ENCODE measurements at places on chromosomes 11 and 22.

DNA sequence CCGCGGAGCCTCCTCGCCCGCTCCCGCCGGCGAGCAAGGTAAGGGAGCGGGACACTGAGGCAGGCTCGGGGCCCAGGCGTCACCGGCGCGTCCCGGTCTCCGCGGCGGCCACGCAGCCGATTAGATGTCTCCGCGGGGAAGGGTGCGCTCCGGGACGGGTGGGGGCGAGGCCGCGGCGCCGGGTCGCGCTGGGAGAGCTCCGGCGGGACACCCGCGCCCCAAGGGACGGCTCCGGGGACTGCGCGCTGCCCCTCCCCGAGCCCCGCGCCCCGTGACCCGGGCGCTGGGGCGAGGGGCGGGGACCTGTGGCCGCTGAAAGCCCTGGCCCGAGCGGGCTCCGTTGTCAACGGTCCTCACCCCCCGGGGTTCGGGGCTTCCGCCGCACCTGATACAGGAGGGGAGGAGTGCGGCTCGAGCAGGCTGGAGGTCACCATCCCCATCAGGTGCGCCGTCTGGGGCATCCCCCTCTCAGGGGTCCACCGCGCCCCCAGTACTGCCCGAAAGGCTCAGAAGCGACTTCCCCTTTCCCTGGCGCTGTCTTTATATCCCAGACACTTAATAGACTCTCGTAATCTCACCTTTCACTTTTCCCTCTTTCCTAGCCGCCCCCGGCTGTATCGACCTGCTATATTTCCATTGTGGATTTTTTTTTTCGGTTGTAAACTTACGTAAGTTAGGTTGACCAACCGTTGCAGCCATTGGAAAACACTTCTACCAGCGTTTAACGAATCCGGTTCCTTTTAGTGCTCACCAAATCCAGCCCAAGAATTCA lies 573 bp downstream of the PPFIA1 start:
- no peak for DNase-seq

DNA sequence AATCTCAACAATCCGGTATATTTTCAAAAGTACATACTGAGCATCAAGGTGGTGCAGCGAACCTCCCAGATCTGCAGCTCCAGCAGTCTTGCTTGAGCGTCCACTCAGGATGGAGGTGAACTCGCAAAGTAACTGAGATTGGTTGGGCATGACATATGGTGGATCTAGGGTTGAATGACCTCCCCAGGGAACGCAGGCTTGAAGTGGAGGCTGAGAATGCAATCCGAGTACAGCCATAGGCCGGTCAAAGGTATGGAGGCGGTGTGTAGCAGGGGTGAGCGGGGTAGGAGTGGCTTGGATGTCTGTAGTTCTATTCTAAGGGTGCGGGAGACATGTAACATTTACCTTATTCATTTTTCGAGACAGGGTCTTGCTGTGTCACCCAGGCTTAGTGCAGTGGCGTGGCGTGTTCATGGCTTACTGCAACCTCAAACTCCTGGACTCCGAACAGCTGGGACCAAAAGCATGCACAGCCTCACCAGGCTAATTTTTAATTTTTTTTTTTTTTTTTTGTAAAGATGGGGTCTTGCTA lies 631 bp upstream of the C22orf39 start:
- DNase-seq = no peak

GRCh38 chr22:37571992-37572373 lies 7.9 kb downstream of the LGALS2 start:
- DNase-seq = no peak

DNA sequence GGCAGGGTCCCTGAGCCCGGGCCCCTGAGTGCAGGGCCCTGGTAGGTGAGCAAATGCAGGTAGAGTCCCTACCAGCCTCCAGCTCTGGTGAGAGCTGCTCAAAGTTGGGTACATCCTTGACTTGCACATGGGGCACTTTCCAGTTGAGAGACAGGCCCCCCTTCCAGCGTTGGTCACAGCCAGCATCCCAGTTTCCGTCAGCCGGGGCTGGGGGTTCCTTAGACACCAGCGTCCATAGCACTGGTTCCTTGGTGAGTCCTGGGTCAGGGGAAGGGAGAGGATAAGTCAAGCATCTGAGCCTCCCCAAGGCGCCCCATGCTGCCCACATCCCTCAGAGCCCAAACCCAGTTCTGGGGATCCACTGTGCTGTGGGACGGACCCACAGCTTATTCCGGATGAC lies 5.6 kb downstream of the PNPLA5 start:
- DNase-seq = no peak

DNA sequence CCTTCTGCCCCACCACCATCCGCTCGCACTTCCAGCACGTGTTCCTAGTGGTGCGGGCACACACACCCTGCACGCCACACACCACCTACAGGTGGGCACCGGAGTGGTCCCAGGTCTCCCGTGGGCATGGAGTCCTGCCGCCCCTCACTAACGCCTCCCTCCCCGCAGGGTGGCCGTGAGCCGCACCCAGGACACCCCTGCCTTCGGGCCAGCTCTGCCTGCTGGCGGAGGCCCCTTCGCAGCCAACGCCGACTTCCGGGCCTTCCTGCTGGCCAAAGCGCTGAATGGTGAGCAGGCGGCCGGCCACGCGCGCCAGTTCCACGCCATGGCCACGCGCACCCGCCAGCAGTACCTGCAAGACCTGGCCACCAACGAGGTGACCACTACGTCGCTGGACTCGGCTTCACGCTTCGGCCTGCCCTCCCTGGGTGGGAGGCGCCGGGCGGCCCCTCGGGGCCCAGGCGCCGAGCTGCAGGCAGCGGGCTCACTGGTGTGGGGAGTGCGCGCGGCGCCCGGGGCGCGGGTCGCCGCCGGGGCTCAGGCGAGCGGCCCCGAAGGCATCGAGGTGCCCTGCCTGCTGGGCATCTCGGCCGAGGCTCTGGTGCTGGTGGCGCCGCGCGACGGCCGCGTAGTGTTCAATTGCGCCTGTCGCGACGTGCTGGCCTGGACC lies 8.5 kb downstream of the SIPA1 start:
- no peak for DNase-seq

GRCh38 chr22:31948002-31948401 lies 3.7 kb downstream of the YWHAH start:
- DNase-seq = no peak

DNA sequence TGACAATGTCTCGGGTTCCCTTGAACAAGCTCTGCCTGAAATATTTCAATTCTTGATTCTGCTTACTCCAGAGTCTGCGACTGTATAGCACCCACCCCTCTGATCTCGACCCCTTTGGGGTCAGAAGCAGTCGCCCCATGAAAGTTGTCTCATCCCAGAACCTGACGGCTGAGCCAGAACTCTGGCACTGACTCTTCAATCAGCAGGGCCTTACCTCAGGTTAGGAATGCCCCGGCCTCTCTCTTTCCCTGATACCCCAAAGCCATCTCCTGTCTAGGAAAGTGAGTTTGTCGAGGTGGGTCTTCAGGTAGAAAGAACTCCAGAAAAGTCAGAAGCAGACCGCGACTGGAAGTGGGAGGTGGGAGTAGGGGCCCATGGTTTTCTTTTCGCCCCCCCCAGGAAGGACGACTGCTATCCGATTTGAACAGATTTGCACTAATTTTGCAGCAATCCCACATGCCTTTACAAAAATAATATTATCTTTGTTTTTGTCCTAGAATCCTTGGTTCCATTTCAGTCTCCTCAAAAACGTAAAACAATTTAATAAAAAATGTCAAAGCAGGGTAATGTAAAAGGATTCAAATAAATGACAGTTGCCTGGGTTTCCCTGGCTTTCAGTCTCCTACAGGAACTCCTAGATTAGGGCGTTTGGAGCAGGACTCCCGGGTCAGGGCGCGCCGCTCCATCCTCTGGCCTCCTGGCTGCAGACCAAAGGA lies 898 bp upstream of the ROBO3 start:
- no peak for DNase-seq

DNA sequence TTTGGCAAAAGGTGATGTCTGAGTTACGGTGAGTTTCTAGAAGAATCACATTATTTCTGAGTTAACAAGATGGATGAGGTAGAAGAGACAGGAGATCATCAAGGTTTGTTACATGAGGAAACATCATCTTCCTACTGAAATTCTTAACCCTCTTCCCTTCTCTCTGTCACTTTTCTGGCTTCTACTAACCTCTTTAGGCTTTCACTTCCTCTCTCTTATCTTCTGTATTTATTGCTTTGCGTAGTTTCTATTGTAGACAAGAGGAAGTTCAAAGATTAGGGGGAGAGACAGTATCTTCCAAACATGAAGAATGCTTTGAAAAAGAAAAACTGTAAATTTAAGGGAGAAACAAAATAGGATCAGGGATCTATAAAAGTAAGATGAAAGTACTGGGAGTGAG lies 75.4 kb downstream of the TRPC6 start:
- DNase-seq = no peak

- no peak for DNase-seq
These were observed 74.4 kb upstream of the FGF3 start for GRCh38 chr11:69893631-69894030.

DNA sequence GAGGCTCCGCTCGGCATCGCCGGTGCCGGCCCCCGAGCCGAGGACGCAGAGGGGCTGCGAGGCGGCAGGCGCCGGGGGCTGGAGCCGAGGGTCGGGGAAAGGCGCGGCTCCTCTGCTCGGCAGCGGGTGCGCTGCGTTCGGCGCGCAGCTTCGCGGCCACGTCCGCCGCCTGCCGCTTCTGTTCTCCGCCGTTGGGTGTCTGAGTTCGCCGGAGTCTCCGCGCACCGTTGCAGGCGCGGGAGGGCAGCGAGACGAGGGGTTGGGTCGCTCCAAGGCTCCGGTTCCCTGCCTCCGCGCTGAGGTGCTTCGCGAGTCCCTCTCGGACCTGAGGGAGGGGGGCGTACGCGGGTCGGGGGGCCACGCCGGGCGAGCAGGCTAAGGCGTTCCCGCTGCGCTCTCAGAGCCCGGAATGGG lies 347 bp downstream of the MN1 start:
- no peak for DNase-seq

- no peak for DNase-seq
These were observed 51.6 kb downstream of the RPUSD4 start for GRCh38 chr11:126159719-126160344.

DNA sequence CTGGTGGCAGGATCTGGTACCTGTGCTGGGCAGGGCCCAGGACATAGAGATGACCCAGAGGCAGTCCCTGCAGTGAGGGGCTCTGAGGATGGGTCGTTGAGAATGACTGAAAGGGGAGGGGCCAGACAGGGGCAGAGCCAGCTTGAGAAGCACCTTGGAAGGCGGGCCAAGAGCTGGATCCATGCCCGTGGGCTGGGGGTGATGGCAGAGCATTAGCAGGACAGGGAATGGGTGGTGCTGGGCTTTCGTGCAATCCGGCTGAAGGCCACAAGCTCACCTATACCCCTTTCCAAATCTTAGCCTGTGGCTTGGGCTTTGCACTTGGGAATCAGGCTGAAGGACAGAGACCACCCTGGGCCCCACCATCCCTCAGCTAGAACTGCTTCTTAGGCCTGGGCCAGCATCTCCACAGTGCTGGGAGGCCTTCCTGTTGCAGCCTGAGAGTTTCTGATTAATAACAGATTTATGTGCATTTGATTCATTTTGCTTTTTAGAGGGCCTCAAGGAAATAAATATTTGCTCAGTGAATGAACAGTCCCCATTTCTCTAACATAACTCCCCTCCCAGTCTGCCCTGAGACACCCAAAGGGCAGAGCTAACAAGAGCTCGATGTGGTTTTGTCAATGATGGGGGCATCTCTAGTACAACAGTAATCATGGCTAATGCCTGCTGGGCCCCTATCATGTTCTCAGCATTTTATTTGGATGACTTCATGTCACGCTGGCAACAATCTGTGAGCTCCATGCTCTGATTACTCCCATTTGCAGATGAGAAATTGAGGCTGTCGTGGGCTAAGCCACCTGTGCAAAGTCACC lies 39.3 kb downstream of the RIBC2 start:
- DNase-seq = no peak

GRCh38 chr11:31237819-31238760 lies 131.4 kb downstream of the DCDC1 start:
- DNase-seq = no peak

DNA sequence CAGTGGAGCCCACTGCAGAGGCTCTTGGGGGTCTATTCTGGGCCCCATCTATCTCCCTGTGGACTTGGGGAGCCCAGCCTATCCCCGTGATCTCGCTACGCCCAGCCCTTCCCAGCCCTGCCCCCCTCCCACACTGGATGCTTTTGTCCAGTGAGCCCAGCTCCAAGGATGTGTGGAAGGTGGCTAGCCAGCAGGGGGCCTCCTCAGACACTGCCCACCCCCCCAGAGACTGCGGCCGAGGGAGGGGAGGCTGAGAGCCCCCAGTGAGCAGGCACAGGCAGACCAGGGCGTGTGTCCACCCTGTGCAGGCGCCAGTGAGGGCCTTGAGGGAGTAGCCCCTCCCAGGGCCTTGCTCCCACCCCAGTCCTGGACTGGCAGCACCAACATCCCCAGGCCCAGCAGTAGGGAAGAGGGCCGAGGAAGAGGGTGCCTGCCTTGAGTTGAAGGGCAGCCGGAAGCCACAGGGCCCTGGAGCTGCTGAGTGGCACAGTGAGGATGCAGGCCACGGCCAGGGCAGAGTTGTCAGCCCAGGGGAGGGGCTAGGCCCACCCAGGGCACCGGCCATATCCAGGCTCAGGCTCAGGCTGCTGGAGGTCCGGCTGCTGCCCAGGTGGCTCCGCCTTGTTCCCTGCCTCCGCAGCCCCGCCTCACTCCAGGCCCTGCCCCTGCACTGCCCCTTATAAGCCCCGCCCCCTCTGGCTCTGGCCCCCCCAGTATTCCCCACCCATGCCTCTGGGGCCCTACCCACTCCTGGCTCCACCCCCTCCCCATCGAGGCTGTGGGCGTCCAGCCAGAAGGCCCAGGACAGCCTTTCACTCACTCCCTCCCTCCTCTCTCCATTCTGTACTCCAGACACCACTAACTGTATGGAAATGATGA lies 28.0 kb downstream of the MOB2 start:
- DNase-seq = no peak

DNA sequence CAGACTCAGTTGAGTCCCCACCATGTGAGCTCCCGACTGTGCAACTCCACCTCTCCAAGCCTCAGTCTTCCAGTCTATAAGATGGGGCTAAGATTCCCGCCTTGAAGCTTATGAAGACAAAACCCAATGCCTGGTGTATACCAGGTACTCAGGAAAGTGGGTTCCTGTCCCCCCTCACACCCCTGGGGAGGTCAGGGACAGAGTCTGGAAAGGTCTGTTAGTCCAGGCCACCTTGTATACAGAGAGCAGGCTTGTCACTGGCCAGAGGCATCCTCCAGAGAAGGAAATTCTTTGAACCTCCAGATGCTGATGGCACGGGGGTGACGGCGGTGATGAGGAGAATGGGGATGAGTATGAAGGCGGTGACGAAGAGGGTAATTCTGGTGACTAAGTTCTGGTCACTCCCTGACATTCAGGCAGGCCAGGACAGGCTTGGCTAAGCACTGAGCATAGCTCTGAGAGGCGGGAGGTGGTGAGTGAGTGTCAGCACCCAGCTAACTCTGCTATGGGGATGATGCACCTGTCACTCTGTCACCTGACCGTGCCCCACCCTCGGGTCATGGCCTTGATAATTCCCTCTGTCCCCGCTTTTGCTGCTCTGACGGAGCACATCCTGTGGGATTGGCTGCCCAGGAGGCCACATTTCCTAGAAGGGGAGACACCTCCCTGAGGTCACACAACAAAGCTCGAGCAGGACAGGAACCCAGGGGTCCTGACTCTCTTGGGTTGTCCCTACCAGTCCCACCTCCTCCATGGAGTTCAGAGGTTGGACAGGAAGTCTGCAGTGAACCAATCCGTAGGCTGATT lies 30.9 kb upstream of the CSNK1E start:
- no peak for DNase-seq

GRCh38 chr22:49152127-49152938 lies 675.3 kb downstream of the BRD1 start:
- DNase-seq = no peak

GRCh38 chr11:76391021-76391420 lies 9.9 kb downstream of the GVQW3 start:
- DNase-seq = no peak

GRCh38 chr11:21602699-21603098 lies 590.2 kb upstream of the ANO5 start:
- no peak for DNase-seq

Data from cortex of kidney (tissue), 1 donor.